ENCODE measurements at places on chromosomes 12 and 14.
A peak's percentile ranks its signal among the peaks of the same experiment; 100 is the strongest.

DNA sequence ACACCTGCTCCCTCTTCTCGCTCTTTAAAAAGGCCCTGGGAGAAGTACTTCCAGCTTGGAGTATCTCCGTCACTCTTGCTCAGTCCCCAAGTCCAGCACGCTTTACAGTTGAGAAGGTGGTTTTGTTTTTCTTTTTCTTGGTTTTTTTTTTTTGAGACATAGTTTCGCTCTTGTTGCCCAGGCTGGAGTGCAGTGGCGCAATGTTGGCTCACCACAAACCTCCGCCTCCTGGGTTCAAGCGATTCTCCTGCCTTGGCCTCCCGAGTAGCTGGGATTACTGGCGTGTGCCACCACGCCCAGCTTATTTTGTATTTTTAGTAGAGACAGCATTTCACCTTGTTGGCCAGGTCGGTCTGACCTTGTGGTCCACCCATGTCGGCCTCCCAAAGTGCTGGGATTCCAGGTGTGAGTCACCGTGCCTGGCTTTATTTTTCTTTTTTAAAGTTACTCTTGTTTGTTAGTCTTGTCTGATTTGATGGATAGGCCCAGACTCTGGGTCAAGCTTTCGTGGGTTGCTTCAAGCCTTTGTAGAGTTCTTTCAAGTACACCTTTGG lies 1.9 kb downstream of the TDRD9 start:
- no peak for DNase-seq

GRCh38 chr14:90642244-90642717 lies 173.9 kb downstream of the TTC7B start:
- peak; percentile 64 for DNase-seq

DNA sequence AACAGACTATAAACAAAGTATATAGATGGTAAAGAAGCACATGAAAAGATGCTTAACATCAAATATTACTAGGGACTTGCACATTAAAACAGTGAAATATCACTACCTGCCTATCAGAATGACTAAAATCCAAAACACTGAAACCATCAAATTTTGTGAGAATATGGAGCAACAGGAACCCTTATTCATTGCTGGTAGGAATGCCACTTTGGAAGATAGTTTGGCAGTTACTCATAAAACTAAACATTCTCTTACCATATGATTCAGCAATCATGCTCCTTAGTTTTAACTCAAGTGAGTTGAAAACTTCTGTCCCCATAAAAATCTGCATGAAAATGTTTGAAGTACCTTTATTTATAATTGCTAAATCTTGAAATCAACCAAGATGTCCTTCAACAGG lies 297.6 kb downstream of the DAD1 start:
- DNase-seq, result no peak

DNA sequence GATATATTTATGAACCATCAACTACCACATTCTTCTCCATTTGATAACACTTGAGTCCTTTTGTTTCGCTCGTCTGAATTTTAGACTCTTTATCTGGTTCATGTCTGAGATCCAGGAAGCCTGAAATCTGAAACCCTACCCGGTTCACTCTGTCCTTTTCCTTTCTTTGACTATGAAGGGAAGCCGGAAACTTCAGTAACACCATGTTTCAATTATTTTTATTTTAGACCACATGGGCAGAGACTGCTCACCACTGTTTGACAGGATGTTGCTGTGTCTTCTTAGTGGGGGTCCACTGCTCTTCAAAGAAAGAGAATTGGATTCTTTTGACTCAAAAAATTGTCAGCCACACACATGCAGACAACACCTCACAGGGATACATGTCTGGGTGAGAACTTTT lies 331.9 kb upstream of the FLRT2 start:
- DNase-seq, result no peak

Data from ecto neural progenitor cell (in vitro differentiated cells).